Stimulated activated CD4-positive, alpha-beta T cell treated with anti-CD3 and anti-CD28 coated beads, Interleukin-4, amount 100 ng/mL, for 24 hours (primary cell): ENCODE measurements at places on chromosomes 3 and 15.

GRCh38 chr3:194682694-194683310 lies 2.9 kb upstream of the FAM43A start:
- DNase-seq: peak; percentile 75

- DNase-seq: no peak
These were observed 1.4 kb upstream of the PRKCI start for GRCh38 chr3:170220871-170221270.

- no peak for DNase-seq
These were observed 10.5 kb upstream of the BUB1B start for GRCh38 chr15:40150163-40150925.

GRCh38 chr15:39215015-39215414 lies 365.9 kb upstream of the THBS1 start:
- DNase-seq: no peak

DNA sequence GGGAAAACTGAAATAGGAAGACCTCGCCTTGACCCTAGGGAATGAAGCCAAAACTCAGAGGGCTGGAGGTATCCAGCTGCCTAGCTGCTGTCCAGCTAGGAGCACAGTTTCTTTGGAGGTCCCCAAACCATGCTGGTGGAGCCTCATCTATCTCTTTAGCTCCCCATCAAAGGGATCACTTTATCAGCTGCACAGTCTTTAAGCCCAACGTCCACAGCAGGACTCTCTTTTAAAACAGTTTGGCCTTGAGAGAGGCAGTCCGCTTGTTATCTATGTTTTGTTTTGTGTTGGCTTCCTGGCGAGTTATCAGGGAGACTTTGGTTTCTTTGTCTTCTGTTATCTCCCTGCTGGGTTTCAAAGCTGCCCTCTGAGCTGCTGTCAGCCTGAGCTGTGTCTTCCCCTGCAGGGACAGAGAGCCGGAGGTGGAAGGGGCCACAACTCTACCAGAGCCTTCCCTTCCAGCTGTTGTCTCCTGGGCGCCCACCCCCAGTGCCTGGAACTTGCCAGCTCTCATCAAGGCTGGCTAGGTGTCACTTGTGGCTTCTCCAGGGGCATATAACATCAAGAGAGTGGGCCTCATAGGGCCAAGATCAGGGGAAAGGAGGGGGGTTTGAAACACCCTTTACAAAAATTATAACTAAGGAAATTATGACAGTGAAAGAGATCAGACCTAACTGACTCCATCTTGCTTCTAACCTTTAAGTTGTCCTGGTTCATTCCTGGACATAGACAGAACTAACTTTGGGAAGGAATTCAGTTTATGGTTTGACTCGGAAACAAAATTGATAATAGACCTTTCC lies 61.4 kb upstream of the C15orf39 start:
- no peak for DNase-seq

GRCh38 chr3:42936157-42936981 lies 30.4 kb downstream of the ZNF662 start:
- no peak for DNase-seq
